ENCODE measurements at places on chromosomes 1 and 21. TPM values are rescaled to one million over a fixed set of nuclear protein-coding genes. Genes with fewer than 3 reads are reported as not detected.

UTS2 gene
- polyA plus RNA-seq = not detected

- peak; percentile 91 for DNase-seq
- H3K4me3 ChIP-seq = no peak overlapping the region
- H3K36me3 ChIP-seq = no peaks in the 10 kb centered on the region
- no peaks in the 10 kb centered on the region for H3K27me3 ChIP-seq
These were observed 526.4 kb upstream of the USP24 start for GRCh38 chr1:55741516-55741915.

- peaks cover 2% of the 10 kb centered on the region for H3K27me3 ChIP-seq
- DNase-seq = no peak
- no peak overlapping the region for H3K4me3 ChIP-seq
- H3K36me3 ChIP-seq = no peaks in the 10 kb centered on the region
These were observed 186.5 kb downstream of the DYRK1A start for GRCh38 chr21:37553078-37553481.

GRCh38 chr1:193569096-193569982 lies 382.9 kb upstream of the B3GALT2 start:
- no peak overlapping the region for H3K27ac ChIP-seq
- no peaks in the 10 kb centered on the region for H3K4me1 ChIP-seq
- no peak overlapping the region for H3K4me3 ChIP-seq
- peak; percentile 9 for DNase-seq
- H3K36me3 ChIP-seq = no peaks in the 10 kb centered on the region

GRCh38 chr21:46248422-46248782 lies 19.8 kb upstream of the LSS start:
- peaks cover 69% of the 10 kb centered on the region for H3K36me3 ChIP-seq
- no peak overlapping the region for H3K27ac ChIP-seq
- H3K4me1 ChIP-seq = no peaks in the 10 kb centered on the region
- DNase-seq = no peak
- no peak overlapping the region for H3K4me3 ChIP-seq

GRCh38 chr1:32063261-32063681 lies 9.5 kb upstream of the TMEM39B start:
- H3K27ac ChIP-seq = peak overlapping the region; percentile 93
- no peaks in the 10 kb centered on the region for H3K27me3 ChIP-seq
- H3K4me3 ChIP-seq = no peak overlapping the region
- peaks cover 34% of the 10 kb centered on the region for H3K36me3 ChIP-seq
- peaks cover 22% of the 10 kb centered on the region for H3K4me1 ChIP-seq
- DNase-seq = peak; percentile 84

- peak overlapping the region; percentile 96 for H3K27ac ChIP-seq
- no peaks in the 10 kb centered on the region for H3K27me3 ChIP-seq
- no peak for DNase-seq
- H3K4me3 ChIP-seq = peak overlapping the region; percentile 83
- peaks cover 50% of the 10 kb centered on the region for H3K4me1 ChIP-seq
- no peaks in the 10 kb centered on the region for H3K36me3 ChIP-seq
These were observed 1.2 kb downstream of the ATP2B4 start for GRCh38 chr1:203627851-203628200.

DNA sequence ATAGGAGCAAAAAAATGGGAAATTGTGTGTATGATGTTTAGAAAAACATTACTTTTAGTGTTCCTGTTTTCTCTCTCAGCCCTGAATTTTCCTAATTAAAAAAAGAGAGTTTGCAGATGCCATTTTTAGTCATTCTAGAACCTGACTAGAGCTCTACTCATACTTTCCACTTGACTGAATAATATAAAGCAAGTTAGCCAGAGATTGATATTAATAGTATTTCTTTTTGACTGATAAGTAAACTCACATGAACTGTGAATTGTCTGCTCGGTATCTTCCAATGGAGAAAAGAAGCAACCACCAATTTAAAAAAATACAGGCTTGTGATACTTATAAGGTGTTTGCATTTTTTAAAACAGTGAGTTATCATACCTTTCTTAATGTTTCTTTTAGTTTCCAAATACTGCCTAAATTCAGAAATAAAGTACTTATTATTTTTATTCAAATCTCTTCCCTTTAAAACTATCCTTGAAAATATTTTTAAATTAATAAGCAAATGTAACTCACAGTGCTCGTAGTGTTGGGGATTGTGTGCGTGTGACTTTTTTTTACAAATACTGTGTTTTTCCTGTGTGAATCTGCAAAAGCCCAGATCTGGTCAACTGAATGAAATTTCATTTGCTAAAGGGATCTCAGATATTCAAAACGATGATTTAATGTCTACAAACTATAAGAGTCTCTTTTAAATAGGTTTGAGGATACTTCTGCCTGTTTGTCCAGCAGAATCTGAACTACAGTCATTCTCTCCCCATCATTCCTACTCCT lies 9.8 kb downstream of the RAP1A start:
- no peaks in the 10 kb centered on the region for H3K36me3 ChIP-seq
- H3K27ac ChIP-seq = no peak overlapping the region
- no peak for DNase-seq
- no peaks in the 10 kb centered on the region for H3K4me1 ChIP-seq
- no peak overlapping the region for H3K4me3 ChIP-seq

FCMR gene
- polyA plus RNA-seq = 2.2 TPM

ARHGAP30 gene
- 3.4 TPM for polyA plus RNA-seq

MAEL gene
- polyA plus RNA-seq = 0.76 TPM

PROX1 gene
- 10.5 TPM for polyA plus RNA-seq

ZNF695 gene
- 1.5 TPM for polyA plus RNA-seq

ADGRL2 gene
- polyA plus RNA-seq = 121 TPM

All from muscle of leg (tissue), 16 donors.